ENCODE measurements at places on chromosomes 11 and 22.

DNA sequence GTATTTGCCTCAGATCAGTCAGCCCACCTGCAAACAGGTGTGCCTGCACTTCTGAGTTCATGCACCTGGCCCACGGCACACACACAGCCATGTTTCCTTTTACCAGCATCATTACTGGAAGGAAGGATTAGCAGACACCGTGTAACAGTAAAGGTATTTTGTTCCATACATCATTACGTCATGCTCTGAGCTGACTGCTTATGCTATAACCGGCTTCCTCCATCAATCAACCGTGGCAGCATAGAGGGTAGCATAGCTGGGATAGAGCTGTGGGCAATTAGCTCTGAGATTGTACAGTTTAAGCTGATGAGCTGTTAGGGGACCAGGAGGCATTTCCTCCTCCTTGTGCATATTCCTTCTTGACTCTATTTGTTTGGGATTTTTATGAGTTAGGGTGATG is 102.4 kb downstream of the ME3 start:
- DNase-seq, result no peak

DNA sequence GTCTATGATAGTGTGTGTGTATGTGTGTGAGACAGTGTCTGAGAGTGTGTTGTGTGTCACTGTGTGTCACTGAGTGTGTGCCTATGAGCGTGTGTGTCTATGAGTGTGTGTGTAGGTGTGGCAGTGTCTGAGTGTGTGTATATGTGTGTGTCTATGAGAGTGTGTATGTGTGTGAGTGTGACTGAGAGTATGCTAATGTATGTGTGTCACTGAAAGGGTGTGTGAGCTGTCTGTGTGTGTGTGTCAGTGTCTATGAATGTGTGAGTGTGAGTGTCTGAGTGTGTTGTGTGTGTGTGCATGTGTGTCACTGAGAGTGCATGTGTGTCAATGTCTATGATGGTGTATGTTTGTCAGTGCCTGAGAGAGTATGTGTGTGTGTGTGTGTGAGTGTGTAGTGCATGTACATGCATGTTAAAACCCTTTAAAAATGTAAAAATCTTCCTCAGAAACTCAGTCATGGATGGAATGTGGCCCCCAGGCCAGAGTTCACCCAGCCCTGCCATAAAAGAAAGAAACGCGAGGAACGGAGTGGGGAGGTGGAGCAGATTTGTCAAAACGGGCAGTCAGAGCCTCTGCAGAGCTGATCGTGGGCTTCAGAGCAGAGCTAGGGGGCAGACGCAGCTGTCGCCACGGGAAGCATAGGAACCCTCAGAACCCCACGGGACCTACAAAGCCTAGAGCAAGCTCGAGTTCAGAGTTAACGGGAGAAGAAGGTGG is 218.8 kb downstream of the CTTN start:
- no peak for DNase-seq

- no peak for DNase-seq
Observed at GRCh38 chr11:46105926-46106325, 15.3 kb downstream of the PHF21A start.

GRCh38 chr22:34019190-34019845 is 99.0 kb upstream of the LARGE1 start:
- DNase-seq, result no peak

GRCh38 chr11:90453525-90453924 is 230.7 kb upstream of the CHORDC1 start:
- DNase-seq, result no peak

Data from stimulated activated naive CD4-positive, alpha-beta T cell treated with Interleukin-2 at 50 U/mL for 16 hours (primary cell).